ENCODE measurements at places on chromosomes 16 and 17. TPM values are rescaled to one million over a fixed set of nuclear protein-coding genes. Genes with fewer than 3 reads are reported as not detected.

Gene NPIPA8
- 1.2 TPM for total RNA-seq

Gene COL1A1
- total RNA-seq: 8.3 TPM

Gene LLGL1
- 11.9 TPM for total RNA-seq

Gene C16orf54
- total RNA-seq: not detected

Gene NTN3
- not detected for total RNA-seq

Gene C16orf89
- not detected for total RNA-seq

Gene TBC1D28
- total RNA-seq: not detected

Gene PRDM7
- not detected for total RNA-seq

Gene KCNG4
- total RNA-seq: not detected

All from A549 treated with CpdA at 1 μM for 4 hours (cell line).